ENCODE measurements at places on chromosomes 2 and 18. TPM values are rescaled to one million over a fixed set of nuclear protein-coding genes. Genes with fewer than 3 reads are reported as not detected.
A peak's percentile ranks its signal among the peaks of the same experiment; 100 is the strongest.

GRCh38 chr2:45802499-45803138 lies 151.1 kb downstream of the PRKCE start:
- no peak for DNase-seq

GRCh38 chr2:59000796-59001195 lies 759.7 kb upstream of the FANCL start:
- DNase-seq, result peak; percentile 72

- DNase-seq, result no peak
Observed at GRCh38 chr18:78686976-78687685, 292.5 kb upstream of the SALL3 start.

DNA sequence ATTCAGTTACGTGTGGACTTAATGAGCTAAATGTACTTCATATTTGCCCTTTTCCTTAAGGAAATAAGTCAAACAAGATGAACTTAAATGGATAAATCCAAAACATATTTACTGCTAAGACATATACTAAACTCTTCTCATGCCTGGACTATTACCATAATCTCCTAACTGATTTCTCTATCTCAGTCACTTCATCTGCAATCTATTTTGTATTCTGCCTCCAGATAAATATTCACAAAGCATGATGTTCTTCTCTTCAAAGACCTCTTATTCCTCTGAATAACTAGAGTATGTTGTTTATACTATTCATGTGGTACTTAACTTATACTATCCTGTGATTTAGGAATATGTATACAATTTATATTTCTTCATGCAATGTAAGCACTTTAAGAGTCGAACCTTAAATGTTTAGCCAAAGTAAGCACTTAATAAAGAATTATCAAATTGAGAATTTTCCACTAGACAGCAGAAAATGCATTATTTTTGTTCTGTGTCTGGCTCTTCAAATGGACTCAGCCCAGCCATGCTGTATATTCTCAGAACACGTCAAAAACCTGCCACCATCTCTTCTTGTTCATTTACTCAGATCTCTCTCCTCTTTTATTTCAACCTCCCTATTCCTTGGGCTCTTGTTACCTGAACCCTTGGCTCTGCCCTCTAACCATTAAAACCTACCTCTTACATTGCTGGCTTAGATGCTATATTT lies 79.9 kb upstream of the ARHGAP28 start:
- DNase-seq, result no peak

GRCh38 chr2:120844070-120844738 lies 108.5 kb downstream of the GLI2 start:
- DNase-seq, result no peak

GRCh38 chr2:150209746-150210145 lies 277.7 kb downstream of the RND3 start:
- DNase-seq, result no peak

GRCh38 chr2:54855434-54855833 lies 132.0 kb downstream of the EML6 start:
- peak; percentile 34 for DNase-seq

- DNase-seq, result no peak
Observed at GRCh38 chr2:138676619-138677021, 103.6 kb downstream of the NXPH2 start.

DNA sequence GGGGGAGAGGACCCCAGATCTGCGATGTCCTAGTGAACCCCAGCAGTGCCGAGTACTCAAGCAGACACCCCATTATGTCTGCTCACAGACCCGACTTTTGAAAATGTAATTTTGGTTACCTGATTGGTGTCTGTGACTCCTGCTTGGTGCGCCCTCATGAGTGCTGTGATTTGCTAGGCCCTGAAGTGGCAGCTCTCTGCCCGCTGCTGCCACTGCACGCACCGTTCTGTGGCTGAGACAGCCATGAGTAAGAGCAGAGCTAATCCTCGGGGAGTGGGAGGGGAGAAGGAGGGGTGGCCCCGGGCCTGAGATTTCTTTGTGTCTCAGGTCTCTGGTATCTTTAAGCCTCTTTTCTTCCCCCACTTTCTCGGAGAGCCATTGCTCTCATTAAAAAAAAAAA lies 18.2 kb downstream of the FHOD3 start:
- DNase-seq, result peak; percentile 67

DNA sequence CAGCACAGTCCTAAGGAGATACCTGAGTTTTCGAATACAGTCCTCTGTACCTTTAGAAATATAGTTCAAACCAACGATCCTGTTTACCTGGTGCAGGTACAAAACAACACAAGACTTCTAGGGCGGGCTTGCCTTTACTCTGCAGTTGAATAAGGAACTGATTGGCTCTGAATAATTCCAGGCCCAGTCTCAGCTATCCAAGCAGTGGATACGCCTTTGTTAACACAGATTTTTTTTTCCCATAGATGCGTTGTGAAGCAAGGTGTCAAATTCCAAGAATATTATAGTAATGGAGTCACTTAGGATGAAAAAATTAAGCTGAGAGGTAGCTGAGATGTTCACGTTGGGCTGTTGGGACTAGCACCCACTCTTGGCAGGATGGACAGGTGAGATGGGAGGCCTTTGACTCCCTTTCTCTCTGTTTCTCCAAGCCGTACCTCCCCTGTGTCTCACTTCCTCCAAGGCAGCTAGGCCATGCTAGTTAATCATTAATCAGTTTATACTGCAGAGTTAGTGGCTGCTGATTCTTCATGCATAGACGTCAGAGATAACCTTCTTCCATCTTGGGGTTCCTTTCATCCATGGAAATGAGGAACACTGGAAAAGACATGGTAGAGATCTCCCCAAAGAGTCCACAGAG lies 380.8 kb upstream of the ACVR2A start:
- DNase-seq, result no peak

GRCh38 chr18:61651145-61651879 lies 241.5 kb downstream of the RNF152 start:
- no peak for DNase-seq

The FBXO41 gene
- total RNA-seq, result 2.9 TPM

The SCG2 gene
- total RNA-seq, result 2.2 TPM

The SLC16A14 gene
- not detected for total RNA-seq

The CCDC178 gene
- not detected for total RNA-seq

The FAM124B gene
- not detected for total RNA-seq

The CDK5R2 gene
- 0.03 TPM for total RNA-seq

The PID1 gene
- total RNA-seq, result 6.9 TPM

The CRYBA2 gene
- not detected for total RNA-seq

The STK36 gene
- 29.5 TPM for total RNA-seq

The GAREM1 gene
- not detected for total RNA-seq

All from A172 (cell line).